ENCODE measurements at places on chromosomes 5 and 9.

DNA sequence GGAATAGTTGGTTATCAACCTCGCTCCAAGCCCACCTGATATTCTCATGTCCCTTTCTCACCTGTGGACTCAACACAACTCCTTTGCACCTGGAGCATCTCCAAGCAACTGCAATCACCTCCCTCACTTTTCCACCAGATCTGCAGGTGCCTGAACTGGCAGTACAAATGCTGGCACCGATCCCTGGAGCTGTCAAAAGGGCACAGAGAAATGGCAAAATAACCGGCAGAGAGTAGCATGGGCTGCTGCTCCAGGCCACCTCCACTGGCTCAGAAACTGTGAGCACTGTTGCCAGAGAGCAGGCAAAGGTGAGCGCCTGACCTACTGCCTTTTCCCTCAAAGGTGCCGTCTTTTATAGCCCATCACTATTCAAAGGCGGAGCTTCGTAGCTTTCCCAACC is 14.7 kb downstream of the EQTN start:
- no peak for DNase-seq

GRCh38 chr9:110047232-110047954 is 160.6 kb downstream of the C9orf152 start:
- DNase-seq: peak; percentile 66

DNA sequence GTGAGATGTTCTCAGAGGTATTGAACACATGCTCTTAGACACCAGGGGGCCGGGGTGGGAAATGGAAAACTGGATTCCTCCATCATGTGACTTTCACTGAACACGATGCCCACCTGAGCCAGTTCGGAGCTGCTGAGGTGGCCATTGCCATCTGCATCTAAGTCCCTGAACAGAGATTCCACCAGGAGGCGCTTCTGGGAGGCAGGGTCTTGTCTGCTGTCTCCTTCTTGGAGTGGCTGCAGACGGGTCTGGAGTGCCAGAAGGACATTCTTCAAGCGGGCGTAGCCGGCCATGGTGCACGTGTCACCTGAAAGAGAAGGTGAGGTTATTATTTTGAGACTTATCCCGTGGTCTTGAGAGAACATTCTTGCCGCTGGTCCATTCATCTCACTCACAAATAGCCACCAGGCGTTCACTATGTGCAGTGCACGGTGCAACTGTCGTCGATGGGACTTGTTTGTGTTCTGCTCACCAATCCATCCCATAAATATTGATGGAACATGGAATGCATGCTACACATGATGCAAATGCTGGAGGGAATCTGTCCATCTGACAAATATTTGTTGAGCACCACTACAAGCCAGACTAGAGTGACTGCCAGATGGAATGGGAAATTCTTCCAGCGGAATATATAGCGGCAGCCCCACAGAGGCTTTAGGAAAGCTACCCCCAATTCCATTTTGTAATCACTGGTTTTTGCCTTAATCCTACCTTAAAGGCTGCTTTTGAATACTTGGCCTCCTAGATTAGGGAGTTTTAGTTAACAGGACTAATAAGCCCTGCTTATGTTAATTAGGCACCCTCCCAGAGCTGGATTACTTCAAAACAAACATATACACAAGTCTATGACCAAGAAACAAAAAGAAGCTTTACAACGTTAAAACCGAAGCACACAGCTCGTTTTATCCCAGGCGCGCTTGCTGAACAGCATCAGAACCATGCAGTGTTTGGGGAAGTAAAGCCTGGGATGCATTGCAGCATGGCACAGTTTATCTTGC is 264.8 kb downstream of the HSPA4 start:
- peak; percentile 79 for DNase-seq

GRCh38 chr5:168752416-168753190 is 173.4 kb upstream of the PANK3 start:
- no peak for DNase-seq

DNA sequence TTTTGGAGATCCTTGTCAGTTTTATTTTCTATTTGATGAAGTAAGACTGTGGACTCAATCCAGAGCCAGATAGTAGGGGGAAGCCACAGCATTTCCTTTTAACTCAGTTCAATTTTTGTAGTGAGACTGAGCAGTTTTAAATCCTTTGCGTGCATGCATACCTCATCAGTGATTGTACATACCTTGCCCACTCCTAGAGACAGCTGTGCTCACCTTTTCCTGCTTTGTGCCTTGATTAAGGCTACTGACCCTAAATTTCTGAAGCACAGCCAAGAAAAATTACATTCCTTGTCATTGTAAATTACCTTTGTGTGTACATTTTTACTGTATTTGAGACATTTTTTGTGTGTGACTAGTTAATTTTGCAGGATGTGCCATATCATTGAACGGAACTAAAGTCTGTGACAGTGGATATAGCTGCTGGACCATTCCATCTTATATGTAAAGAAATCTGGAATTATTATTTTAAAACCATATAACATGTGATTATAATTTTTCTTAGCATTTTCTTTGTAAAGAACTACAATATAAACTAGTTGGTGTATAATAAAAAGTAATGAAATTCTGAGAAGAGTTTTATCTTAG is 17.8 kb downstream of the DIMT1 start:
- DNase-seq: no peak

- DNase-seq: no peak
Measured at GRCh38 chr9:71897577-71897976, 13.4 kb downstream of the ABHD17B start.

DNA sequence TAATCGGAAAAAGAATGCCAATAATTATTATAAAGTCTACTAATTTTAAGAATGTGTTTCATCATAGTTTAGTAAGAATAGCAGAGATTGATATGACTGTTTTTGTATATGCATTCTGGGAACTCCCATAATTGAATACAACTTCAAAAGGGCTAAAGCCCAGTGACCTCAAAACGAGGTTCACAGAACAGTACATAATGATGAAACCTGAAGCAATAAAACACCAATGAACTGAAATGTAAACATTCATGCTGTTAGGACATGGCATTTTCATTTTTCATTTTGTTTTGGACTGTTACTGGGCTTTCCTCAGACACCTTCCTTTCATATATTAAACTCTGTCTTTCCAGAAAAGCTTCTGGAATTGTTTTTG is 684 bp upstream of the JMY start:
- no peak for DNase-seq

DNA sequence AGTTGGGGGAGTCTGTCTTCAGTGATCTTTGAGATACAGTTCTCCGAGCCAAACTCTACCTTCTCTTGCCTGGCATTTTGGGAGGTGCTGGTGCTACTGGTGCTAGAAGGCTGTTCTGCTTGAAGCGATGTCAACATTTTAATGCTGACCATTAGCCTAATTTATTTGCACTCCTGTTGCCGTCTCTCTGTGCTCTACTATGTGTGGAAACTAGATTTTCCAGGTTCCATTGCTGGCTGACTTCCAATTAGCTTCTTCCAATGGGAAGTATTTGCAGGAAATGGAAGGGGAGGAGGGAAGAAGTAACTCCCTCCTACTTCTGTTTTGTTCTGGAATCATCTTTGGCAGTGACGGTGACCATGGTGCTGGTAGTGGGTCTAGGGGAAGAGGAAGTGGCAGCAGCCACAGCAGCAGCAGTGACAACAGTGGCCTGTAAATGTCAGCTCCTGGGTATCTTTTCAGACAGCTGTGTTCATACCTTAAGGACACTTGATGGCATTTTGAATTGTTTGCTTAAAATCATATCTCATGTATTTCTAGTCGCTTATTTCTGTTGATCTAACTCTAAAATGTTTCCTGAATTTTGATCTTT is 7.9 kb downstream of the TXNDC8 start:
- DNase-seq: no peak

GRCh38 chr9:86912210-86912609 is 35.1 kb downstream of the GAS1 start:
- no peak for DNase-seq

DNA sequence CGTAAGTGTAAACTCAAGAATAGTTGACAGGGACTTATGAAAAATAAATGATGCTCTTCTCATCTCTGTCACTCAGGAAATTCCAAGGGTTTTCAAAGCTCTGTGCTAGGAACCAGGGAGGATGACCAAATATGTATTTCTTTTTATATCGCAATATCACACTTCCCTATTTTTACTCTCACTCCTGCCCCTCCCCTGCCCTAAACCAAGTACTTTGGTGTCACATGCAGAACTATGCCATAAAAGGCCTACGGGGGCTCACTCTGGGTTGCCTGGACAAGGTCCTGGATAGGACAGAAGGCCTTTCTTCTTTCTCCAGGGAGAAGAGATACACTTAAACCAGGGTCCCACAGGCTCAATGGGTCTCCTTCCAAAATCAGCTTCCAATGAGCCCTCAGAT is 8.3 kb upstream of the RETREG1 start:
- DNase-seq: no peak

DNA sequence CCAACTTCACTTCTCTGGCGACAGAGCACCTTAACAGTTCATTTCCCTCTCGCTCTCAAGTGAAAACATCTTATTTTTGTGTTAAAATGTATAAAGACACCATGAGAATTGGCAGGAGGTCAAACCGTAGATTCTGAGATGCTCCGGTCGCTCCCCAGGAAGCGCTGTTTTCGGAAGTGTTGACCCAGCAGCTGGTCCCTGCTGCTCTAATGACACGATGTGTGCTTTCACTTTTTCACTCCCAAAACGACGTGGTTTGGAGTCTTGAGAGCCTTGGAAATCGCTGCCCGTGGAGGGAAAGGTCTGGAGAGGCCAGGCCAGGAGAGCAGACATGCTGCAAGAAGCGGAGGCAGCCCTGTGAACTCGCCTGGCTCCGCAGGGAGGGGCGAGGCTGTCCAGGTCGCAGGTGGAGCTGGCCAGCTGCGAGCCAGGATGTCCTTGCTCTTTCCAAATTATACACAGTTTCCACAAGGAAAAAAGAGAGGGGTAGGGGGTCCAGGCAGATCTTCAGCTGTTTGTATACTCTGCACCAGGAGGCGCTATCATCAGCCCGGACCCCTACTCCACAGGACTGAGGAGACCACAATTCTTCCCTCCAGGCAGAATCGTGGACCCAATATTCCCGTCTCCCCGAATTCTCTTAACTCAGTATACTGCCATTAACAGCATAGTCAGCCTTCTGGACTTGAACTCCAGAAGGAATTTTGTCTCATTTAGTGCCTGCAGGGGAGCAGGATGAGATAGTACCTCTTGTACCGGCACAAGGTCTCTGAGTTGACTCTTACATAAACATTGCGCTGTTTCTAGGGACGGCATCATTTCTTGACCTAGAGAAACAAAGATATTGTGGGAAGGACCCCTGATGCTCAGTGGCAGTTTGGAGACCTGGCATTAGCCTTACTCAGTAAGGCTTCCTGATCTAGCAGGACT is 248.6 kb upstream of the ANKRD55 start:
- peak; percentile 66 for DNase-seq

GRCh38 chr5:94397508-94397907 is 220.9 kb downstream of the KIAA0825 start:
- peak; percentile 5 for DNase-seq

- DNase-seq: no peak
Measured at GRCh38 chr9:22228542-22228941, 218.1 kb upstream of the DMRTA1 start.

GRCh38 chr5:155150012-155150411 is 136.5 kb downstream of the KIF4B start:
- peak; percentile 71 for DNase-seq

DNA sequence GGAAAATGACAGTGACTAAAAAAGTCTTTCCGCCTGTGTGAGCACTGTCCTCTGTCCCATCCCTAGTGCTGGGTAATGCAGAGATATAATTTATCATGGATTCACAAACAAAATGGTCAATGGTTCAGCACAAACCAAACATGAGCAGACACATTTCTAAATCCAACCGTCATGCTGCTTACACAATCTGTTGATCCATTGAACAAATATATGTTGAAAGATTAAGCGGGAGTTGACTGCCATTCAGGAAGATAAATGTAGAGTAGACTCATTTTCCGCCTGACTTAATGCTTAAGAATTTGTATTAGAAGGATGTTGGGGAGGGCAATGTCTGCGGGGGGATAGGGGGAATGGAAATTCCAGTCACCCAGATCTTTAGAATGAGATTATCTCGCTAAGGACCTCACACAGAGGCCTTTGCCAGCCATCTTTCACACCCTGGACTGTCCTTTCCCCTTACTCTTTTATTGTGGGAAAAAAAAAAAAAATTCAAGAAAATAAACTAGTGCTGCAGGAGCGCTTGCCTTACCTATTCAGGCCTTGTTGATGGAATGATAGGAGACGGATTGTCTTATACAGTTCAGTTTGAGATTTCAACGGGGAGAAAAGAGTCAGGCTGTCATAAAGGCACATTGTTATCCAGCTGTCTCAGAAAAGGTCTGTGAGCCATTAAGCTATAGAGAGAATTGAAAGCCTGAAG is 153.7 kb downstream of the TLE1 start:
- DNase-seq: no peak

GRCh38 chr5:64147849-64148441 is 17.7 kb upstream of the RNF180 start:
- peak; percentile 77 for DNase-seq

DNA sequence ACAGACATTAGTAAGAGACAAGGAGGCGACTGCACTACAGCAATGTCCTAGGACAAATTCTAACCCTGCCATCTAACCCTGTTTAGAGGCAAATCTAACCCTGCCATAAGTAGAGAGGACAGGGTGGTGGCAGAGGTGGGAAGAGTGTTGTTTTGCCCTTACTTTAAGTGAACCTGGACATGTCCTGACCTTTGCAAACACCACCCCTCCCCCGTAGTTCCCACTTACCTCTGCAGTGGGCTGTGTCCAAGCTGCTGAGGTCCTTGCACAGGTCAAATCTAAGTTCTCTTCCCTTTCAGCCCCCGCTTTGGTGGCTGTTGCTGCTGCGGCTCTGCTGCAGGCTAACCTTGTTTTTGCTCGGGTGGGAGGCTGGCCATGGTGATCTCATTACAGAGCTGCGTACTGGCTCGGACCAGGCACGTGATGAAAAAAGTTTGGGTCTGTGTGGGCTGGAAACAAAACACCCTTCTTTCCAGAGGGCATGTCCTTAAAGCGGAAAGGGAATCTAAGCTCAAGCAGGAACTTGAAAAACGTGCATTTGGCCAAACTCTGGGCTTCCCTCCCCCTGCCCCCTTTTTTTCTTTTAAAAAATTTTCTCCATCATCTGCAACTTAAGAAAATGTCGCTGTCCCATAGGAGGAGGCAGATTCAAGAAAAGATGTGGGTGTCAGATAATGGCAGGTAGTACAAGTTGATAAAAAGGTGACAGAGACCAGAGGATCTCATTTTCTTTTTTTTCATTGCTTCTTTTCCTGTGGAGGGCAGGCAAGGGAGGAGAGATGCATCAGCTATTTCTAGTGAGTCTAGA is at the start of gene FAXDC2:
TSS of gene FAXDC2 (minus strand) at position 349 of the 808 bp plus-strand sequence. CDS start 12,425 bp downstream, outside the sequence.
- peak; percentile 85 for DNase-seq

- DNase-seq: no peak
Measured at GRCh38 chr9:13896047-13896446, 417.9 kb downstream of the NFIB start.
